Renal cortical epithelial cell (primary cell): ENCODE measurements at places on chromosomes 11 and 22.

- DNase-seq, result no peak
These were observed 29.6 kb downstream of the EHF start for GRCh38 chr11:34650528-34650927.

- DNase-seq, result no peak
These were observed 99.3 kb upstream of the FAT3 start for GRCh38 chr11:92125321-92125720.

DNA sequence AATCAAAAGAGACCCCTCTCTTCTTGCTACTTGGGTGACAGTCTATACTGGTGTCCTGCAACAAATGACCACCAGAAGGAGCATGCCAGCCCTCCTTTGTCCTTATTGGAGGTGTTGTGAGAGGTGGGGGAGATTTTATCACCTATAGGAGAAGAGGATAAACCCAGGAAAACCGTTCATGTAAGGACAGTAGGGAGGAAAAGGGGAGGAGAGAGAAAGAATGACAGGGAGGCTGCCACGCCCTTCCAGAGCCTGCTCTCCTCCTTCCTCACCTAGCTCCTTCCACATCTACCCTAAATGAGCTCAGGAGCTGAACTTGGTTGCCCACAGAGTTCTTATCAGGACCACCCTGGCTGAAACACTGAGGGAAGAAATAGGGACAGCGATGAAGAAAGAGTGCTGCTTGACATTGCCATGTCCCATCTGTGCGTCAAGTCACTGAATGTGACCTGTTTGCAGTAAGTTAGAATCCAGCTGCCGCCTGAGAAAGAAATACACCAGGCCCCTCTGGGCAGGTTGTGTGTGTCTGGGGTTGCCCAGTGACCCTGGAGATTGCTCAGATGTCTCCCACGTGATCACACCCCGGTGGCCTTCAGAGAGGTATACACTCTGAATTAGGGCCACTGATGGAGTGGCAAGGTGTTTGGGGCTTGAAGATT is 40.4 kb upstream of the ETS1 start:
- DNase-seq, result no peak

- DNase-seq, result peak; percentile 48
These were observed 54.7 kb downstream of the FBXO7 start for GRCh38 chr22:32528984-32529982.

DNA sequence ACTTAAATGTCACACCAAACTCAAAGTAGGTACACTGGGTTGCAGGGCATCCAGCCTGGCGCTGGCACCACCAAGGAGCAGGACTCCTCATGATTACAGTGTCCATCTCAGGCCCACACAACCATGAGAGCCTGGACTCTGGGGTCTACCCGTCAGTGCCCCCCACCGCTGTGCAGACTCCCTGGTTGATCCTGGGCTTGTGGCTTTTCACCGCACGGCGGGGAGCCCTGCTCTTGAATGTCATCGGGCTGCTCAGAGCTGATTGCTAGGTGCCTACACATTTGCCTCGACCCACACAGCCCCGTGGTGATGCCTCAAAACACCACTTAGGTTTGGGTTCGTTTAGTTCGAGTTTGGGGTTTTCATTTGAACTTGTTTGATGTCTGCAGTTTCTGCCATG is 63.0 kb downstream of the WNT11 start:
- DNase-seq, result no peak

GRCh38 chr22:49583886-49584505 is 243.7 kb downstream of the BRD1 start:
- DNase-seq, result no peak

DNA sequence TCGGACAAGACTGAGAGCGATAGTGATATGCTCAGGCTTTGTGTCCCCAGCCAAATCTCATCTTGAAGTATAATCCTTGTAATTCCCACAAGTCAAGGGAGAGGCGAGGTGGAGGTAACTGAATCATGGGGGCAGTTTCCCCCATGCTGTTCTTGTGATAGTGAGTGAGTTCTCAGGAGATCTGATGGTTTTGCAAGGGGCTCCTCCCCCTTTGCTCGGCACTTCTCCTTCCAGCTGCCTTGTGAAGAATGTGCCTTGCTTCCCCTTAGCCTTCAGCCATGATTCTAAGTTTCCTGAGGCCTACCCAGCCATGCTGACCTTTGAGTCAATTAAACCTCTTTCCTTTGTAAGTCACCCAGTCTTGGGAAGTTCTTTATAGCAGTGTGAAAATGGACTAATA is 7.5 kb upstream of the FOLR2 start:
- no peak for DNase-seq

DNA sequence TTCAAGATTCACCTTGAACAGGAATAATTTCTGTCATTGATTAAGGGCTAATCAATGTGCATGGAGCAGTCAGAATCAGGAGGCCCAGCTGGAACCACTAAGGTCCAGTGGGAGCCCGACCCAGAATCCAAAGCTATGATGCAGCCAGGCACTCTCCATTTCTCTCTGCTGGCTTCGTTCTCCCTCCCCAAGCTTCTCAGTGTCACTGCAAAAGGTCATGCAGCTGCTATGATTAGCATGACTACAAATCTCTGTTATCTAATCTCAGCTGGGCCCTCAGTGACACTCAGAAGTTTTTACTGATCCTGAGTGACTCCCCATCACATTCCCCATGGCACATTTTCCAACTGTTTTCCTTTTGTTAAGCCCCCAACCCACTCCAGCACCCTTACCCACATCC is 31.1 kb upstream of the PRSS23 start:
- DNase-seq, result no peak

DNA sequence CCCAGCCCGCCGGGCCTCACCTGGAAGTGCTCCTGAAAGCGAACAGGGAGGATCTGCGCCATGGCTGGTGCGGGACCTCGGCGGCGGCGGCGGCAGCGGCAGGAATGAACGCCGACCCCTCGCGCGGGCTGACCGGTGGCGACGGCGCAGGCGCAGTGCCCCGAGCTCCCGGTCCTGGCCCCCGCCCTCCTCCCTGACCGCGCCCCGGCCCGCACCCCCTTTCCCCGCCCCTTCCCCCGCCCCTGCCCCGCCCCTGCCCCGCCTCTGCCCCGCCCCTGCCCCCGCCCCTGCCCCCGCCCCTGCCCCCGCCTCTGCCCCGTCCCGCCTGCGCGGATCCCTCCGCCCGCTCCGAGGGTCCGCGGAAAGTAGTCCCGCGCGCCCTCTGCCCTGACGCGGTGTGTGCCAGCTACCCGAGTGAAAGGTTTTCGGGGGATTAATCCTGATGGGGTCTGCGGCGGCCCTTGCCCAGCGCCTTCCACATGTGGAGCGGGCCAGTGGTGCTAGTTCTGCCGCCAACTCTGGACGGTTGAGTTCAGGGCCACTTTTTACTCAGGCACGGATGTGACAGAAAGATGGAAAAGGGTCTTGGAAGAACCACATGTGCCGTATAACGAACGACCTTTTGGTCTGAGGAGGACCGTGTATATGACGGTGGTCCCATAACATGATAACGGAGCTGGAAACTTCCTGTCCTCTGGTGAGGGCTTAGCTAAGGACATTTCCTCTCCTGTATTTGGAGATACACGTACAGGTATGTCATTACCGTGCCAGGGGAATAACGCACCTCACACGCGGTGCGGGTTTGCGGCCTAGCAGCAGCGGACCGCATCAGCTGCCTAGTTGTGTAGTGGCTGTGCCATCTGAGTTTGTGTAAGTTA is at the start of gene CLTCL1:
Gene CLTCL1 (minus strand): TSS at position 140 of the 878 bp plus-strand sequence. CDS start 78 bp downstream, at position 62.
- peak; percentile 31 for DNase-seq

DNA sequence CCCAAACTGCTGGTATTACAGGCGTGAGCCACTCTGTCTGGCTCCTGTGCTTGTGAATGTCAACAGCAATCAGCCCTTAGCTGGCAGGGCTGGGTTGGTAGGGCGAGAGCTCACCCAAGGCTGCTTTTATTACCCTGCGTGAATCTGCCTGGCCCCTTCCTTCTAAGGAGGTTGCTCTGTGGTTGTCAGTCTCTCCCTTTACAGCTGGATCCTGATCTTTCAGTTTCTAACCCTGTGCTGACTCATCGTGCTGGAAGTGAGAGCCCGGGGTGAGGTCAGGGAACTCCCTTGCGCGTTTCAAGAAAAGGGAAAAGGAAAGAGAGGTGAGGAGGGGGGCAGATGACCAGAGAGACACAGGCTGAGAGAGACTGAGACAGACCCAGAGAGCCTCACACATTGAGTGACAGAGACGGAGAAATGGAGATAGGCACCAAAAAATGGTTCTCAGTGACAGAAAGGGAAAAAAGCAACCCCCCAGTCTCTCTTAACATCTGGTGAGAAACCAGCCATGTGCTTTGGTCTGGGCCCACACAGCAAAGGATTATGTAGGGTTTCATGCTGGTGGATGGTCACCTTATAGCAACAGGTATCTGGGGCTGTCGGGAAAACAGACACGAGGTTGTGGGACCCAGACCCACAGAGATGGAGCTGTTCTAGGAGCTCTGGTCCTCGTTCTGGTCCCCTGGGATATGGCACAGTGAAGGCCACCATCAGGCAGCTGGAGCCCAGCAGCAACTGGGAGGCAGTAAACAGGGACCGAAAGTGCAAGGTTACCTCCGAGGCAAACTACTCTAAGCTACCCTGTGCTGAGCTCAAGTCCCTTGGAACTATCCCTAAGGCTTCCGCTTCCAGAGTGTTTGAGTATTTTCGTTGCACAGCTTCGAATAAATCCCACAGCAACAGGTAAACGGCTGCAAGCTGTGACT is 2.5 kb downstream of the TCN2 start:
- peak; percentile 94 for DNase-seq

DNA sequence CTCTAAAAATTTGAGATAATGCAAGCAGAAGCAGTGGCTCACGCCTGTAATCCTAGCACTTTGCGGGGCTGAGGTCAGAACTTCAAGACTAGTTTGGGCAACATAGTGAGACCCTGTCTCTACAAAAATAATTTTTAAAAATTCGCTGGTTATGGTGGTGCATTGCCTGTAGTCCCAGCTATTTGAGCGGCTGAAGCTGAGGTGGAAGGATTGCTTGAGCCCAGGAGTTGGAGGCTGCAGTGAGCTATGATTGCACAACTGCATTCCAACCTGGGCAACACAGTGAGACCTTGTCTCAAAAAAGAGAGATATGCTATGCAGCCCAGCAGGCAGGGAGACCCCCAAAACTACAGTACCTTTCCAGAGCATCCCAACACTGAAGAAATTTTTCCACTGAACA is 2.3 kb downstream of the CTSC start:
- DNase-seq, result no peak

DNA sequence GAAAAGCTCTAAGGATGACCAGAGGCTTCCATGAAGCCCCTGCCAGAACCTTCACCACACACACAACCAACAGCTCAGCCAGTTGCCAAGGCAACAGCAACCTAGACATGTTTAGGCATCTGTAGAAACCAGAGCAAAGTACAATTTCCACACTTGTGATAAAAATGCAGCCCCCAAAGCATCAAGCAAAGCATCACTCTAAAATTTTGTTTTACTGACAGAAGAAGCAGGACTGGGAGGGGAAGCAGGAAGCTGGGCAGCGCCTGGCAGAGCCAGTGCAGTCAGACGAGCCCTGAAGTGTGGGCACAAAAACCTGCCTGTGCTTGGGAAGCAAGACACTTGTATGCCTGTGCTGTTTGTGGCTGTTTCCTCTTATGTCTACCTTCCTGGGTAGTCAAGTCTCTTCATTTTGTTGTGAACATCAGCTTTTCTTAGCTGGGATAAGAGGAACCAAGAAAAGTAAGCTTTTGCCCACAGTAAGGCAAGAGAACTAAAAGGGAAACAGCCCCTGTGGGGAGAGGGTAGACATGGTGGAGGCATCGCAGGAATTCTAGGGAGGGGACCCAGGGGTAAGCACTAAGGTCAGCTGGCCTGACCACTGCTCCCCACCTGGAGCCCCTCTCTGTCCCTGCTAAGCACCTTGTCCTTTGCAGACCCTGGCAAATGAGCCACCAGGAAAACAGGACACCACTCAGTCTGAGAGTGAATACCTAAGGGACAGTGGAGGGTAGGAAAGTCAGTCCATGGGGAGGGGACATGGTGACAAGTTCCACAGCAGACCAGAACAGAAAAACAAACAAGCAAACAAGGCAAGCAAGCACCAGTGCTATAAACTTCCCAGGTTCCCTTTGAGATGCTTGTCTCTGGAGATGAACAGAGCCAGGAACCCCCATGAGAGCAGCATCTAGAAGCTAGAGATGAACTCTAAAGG is 13.4 kb downstream of the PACSIN2 start:
- peak; percentile 32 for DNase-seq

DNA sequence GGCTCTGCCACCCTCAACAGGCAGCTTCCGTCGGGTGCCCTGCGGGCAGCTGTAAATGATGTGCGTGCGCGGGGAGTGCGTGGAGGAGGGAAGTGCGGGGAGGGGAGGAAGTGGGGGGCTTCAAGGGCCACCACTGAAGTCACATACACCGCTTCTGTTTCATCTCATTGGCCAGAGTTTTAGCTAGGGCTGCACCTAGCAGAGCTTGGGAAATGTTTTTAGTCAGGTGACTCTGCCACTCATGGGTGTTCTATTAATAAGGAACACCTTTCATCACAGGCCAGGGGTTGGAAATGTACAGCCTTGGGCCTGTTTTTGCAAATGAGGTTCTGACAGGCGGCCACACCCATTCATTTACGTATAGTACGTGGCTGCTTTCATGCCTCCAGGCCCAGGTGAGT is 14.6 kb downstream of the FAM118A start:
- no peak for DNase-seq

- no peak for DNase-seq
These were observed 76.3 kb upstream of the ADSL start for GRCh38 chr22:40270031-40270430.

DNA sequence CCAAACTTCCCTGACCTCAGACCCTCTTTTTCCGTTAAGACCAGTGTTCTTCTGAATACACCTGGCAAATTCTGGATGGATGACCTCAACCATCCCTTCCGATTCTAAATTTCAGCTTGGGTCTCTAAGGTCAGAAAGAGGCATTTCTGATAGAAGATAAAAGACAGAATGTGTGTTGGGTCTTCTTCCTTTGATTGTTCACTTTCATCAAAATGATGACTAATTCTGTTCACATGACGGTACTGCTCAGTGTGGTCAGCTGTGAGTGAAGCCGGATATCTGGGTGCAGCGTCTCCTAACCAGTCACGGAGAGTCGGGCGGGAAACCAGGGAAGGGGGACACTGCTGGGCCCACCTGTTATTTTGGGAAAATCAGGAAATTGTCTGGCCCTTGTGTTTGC is 151.6 kb upstream of the NAV2 start:
- peak; percentile 27 for DNase-seq

- peak; percentile 4 for DNase-seq
These were observed 72.8 kb upstream of the CCND1 start for GRCh38 chr11:69567951-69568808.
